ENCODE measurements at places on chromosomes 6 and 20.

- ATAC-seq: no peak
Measured at GRCh38 chr6:105005451-105005850, 48.5 kb downstream of the LIN28B start.

- ATAC-seq: no peak
Measured at GRCh38 chr6:25392372-25392771, 113.2 kb downstream of the CARMIL1 start.

DNA sequence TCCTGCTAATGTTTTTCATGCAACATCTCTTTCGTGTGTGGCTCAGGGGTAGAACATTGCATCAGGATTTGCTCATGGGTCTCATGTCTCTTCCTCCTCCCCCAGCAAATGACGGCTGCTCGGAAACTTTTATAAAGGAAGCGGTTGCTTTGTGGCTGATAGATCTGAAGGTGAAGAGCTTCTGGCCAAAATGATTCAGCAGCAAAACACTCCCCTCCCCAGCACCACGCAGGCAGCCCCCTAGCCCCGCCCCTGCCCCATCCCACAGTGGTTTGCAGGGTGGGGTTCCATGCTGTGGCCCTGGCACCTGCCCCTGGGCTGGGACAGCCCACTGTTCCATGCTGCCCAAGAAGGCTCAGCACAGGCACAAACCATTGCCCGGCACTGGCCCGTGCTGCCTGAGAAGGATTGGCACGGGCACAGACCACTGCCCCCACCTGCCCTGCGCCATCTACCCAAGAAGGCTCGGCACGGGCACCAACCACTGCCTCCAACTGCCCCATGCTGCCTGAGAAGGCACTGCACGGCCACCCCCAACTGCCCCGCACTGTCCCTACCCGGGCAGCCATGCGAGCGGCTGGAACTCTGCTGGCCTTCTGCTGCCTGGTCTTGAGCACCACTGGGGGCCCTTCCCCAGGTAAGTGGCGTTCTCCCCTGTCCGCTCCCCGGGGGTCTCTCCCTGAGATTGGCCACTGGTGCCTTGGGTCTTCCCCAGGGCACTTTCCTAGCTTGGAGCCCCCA lies at the start of gene CST7:
Gene CST7, plus strand, starts transcription at position 331 of the 741 bp plus-strand sequence. Its CDS starts 237 bp downstream, at position 568.
- peak; percentile 91 for ATAC-seq

DNA sequence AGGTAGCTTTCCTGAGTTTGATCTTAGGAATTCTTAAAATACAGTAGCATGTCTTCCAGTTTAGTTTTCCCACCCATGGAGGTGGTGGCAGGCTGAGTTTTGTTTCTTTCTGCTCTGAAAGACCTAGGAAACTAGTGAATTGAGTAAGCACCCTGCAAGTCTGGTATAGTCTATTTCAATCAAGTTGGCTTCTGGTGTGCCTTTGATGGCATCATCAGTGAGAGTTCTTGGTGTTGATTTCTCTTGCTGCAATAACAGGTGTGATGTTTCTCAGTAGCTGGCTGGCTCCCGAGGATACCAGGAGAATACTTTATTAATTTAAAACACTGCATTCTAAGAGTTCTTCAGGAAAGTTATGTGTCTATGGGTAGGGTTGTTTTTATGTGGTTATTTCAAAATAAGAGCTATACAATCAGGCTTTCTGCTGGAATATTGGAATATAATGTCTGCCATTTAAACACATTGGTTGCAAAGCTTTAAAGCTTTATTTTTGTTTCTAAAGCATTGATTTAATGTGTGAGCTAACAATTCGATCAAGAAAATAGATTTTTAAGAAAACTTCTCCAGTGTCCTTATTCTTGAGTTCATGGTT lies 19.0 kb downstream of the VAPB start:
- peak; percentile 82 for ATAC-seq

DNA sequence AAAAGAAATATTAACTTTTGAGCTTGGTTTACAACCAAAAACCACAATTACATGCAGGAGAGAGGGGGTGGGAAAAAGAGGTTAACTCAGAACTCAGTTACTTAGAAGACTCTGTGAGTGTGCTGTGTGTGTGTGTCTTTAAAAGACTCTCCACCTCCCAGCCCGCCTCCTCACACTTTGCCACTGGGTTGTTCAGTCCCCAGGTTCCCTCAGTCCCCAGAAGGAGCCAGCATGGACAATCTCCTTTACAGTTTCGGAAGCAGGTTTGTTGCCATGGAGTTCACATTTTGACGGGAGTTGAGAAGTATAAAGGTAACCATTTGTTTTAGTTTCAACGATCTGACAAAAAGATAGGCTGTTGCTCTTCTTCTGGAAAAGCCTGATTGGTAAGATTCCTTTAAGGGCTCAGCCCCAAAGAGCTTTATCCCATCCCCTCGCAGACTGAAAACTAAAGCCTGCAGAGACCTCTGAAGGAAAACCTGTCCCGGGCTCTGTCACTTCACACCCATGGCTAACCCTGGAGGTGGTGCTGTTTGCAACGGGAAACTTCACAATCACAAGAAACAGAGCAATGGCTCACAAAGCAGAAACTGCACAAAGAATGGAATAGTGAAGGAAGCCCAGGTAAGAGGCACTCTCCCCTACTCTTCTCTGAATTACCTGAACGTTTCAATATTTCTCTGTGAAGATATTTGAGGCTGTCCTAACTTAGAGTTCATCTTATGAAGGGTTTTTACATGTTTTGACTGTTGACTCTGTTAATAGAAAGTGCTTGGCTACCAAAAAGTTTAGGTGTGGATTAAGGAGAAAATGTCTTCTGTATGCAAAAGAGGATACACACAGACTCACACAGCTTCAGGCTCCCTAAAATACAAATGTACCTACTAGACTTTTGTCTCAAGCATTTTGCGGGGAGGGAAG lies at the start of gene SPTLC3:
Gene SPTLC3, plus strand, starts transcription at position 212 of the 921 bp plus-strand sequence. Its CDS starts 296 bp downstream, at position 508.
- peak; percentile 28 for ATAC-seq

- no peak for ATAC-seq
Measured at GRCh38 chr6:1761477-1761877, 151.8 kb downstream of the FOXC1 start.

DNA sequence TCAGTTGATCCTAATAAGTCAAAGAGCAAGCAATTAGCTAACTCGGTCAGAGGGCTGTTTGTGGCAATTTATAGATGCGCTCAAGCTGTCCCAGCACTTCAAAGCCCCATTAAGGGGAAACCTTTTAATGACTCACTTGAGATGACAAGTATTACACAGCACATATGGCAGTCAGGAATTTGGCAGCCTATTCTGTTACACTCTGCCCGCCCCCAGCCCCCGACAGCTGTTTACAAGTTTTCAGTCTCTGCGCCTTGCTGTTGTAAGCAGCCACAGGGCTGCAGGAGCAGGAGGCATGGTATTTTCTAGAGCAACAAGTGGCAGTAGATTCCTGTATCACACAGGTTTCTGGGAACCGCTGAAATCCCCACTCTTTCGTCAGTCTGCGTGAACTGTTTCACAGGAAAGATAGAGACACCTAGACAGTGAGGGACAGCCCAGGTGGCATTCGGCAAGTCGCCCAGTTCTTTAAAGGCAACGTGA lies 263.0 kb downstream of the FOXC1 start:
- no peak for ATAC-seq

DNA sequence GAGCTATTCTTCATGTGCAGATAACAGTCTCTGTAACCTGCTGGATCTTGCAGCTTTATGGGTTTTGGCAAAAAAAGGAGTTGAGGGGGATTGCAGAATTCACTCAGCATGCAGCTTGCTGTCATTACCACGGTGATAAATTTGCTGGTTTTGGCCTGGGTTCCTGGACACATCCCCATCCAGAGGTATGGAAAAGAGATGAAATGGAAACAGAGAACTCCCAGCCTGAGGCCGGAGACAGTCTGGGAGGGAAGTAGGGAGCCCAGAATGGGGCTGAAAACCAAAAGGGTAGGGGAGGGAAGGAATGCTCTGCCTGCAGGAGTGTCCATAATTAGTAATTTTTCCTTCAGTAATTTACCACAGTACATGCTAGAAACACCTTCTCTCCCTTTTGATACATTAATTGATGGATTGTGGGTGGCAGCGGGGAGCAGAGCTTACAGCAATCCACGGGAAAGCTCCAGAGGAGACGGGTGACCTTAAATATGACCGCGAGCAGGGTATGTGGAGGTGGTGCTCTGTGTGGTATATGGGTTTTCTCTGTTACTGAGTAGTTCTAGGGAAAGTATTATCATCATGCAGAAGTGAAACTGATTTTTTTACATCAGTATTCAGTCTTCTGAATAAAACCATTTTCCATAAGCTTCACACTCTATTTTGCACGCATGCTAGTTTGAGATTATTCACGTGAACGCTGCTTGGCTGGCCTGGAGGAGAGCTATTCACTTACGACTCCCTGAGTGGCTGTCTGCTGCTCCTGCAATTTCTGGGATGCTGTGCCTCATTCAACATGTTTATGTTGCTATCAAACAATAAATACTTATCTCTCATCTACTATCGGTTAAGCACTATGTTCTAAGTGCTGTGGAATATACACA lies 66.3 kb upstream of the KCNK16 start:
- no peak for ATAC-seq

DNA sequence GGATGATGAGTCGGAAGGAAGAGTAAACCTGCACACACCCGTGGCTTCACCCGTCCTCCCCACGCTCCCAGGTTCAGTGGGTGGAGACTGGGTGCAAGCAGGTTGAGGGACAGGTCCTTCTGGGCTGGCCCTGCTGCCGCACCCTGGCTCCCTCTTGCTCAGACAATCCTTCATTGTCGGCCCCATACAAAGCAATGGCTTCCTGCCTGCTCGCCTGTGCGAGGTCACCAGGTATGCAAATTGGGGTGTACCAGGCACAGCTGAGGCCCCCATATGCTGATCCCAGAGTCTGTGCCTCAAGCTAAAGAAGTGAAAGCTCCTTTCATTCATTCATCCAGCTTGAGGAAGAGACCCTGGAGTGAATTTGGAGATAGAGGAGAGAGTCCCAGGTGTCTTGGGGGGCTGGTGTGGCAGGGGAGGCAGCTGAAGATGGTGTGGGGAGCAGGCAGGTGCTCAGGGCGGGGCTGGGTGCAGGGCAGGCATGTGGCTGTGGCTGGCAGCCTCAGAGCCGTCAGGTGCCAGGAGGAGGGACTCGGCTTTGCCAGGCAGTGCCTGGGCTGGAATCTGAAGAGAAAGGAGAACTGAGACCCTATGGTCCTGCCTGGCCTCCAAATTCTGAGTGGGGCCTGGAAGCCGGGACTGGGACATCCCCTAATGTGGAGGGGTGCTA lies 4.7 kb downstream of the SLCO4A1 start:
- ATAC-seq: no peak

GRCh38 chr6:41286544-41287346 lies at the start of gene TREM1:
TSS of gene TREM1 (minus strand) at chr6:41286682. CDS start at chr6:41286655, 27 bp downstream.
- no peak for ATAC-seq

DNA sequence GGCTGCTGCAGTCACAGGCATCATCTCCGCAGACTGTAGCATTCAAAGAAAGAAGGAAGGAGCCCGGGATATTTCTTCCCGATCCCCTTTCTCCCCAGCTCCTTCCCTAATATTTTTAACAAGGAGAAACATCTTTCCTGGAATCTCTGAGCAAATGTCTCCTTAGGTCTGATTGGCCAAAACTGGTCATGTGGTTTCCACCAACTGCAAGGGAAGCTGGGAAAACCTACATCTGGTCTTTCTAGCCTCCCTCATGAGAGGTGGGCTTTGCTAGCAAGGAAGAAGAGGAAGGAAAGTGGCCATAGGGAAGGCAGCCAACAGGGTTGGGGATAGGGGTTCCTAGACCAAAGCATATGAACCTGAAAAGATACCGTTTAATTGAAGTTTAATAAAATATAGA lies 35.1 kb downstream of the PDRG1 start:
- ATAC-seq: no peak

GRCh38 chr6:87558446-87558845 lies 31.3 kb downstream of the RARS2 start:
- no peak for ATAC-seq

- no peak for ATAC-seq
Measured at GRCh38 chr6:145729887-145730286, 5.4 kb downstream of the EPM2A start.

DNA sequence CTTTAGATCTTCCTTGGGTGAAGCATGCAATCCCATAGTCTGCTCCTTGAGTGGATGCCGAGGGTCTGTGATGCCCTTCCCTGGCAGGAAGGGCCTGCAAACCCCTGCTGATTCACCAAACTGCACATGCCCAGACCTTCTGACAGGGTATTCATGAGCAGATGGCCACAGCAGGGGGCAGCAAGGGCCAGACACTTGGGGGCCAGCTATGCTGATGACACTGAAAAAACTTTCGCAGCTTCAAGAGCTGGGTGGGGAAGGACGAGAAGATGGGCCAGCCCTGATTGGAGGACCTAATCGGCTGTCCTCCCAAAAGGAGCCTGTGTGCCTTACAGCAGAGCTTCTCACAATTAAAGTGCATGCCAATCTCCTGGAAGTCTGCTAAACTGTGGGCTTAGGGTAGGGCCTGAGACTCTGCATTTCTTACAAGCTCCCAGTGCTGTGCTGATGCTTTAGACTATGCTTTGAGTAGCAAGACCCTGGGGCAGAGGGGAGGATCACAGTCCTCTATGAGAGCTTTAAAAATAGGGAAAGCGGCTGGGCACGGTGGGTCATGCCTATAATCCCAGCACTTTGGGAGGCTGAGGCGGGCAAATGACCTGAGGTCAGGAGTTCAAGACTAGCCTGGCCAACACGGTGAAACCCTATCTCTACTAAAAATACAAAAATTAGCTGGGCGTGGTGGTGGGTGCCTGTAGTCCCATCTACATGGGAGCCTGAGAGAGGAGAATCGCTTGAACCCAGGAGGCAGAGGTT lies 15.2 kb upstream of the GDAP1L1 start:
- ATAC-seq: no peak

DNA sequence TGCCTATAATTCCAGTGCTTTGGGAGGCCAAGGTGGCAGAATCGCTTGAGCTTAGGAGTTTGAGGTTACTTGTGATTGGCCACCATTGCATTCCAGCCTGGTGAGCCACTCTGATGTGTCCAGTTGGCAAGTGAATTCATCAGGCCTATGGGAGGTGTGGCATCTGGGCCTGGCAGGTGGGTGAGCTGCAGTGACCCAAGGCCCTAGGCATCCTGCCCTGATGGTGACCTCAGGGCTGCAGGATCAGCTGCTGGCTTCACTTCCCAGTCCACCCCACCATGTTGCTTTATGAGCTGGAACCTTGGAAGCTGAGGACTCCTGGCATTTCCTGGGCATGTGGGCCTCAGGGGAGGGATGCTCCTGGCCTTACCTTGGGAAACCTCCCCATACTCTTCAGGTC lies 20.5 kb downstream of the RSPH9 start:
- no peak for ATAC-seq

GRCh38 chr6:162256361-162256760 lies 471.2 kb downstream of the PRKN start:
- no peak for ATAC-seq

DNA sequence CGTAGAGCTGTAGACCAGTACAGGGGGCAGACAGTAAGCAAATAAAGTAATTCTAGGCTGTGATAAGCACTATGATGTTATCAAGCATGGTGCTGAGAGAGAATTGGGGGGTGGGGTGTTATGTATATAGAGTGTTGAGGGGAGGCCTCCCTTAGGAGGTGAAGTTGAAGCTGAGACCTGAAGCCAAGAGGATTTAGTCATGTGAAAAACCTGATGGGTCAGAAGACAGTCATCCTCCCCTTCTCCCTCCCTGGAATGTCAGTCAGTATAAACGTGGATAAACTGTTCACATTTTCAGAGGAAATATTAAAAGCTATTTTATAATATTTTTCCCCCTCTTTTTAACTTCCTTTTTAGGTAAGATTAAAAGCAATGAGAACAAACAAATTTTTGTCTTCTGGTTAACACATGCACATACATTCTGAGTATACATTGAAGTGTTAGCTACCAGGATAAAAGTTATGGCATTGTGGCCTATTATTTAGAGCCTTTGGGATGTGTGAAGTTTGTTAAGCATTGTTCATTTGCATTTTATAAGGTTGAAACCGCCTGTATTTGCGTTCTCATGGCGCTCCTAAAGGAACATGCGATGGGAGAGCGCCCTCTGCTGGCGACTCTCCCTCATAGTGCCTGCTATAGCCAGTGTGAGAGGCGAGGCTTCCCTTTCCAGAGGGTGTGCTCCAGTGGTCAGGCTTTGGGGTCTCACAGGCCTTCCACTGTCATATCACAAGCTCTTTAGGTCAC lies 35.4 kb upstream of the MAPK13 start:
- ATAC-seq: peak; percentile 90

Data from activated CD4-positive, CD25-positive, alpha-beta regulatory T cell treated with anti-CD3 and anti-CD28 coated beads, Interleukin-2, amount 50 U/mL, for 24 hours (primary cell).